ENCODE measurements at places on chromosomes 3 and 15. TPM values are rescaled to one million over a fixed set of nuclear protein-coding genes. Genes with fewer than 3 reads are reported as not detected.

The ZCWPW2 gene
- 0.48 TPM for total RNA-seq

The ADAMTS7 gene
- total RNA-seq, result 14.3 TPM

The DOCK3 gene
- total RNA-seq, result 2.0 TPM

The SLC7A14 gene
- 2.0 TPM for total RNA-seq

The C3orf70 gene
- 1.1 TPM for total RNA-seq

The MANF gene
- total RNA-seq, result 84.0 TPM

The CHRNA7 gene
- 3.8 TPM for total RNA-seq

The KLHL18 gene
- 16.1 TPM for total RNA-seq

The CCR9 gene
- not detected for total RNA-seq

The NEK10 gene
- total RNA-seq, result 0.30 TPM

The ROPN1 gene
- not detected for total RNA-seq

The KLHL40 gene
- total RNA-seq, result not detected

The ZNF80 gene
- total RNA-seq, result not detected

The LHFPL4 gene
- total RNA-seq, result 14.6 TPM

The GRAMD2A gene
- 0.17 TPM for total RNA-seq

The CD200R1 gene
- total RNA-seq, result 0.18 TPM

The ARL13B gene
- total RNA-seq, result 8.1 TPM

The CPNE9 gene
- total RNA-seq, result 0.38 TPM

The HMCES gene
- total RNA-seq, result 28.1 TPM

The HDC gene
- total RNA-seq, result not detected

The OXTR gene
- 4.2 TPM for total RNA-seq

The APOD gene
- not detected for total RNA-seq

The EPHA6 gene
- 1.0 TPM for total RNA-seq

The ZMYND10 gene
- total RNA-seq, result 1.3 TPM

The CSPG5 gene
- total RNA-seq, result 1.5 TPM

The FGD5 gene
- 19.8 TPM for total RNA-seq

The IL20RB gene
- 3.2 TPM for total RNA-seq

The CP gene
- total RNA-seq, result 0.59 TPM

The CPLX3 gene
- total RNA-seq, result not detected

The MYZAP gene
- total RNA-seq, result 0.81 TPM

The CCDC13 gene
- total RNA-seq, result 0.48 TPM

The TTC23 gene
- total RNA-seq, result 30.7 TPM

The SLC6A6 gene
- total RNA-seq, result 113 TPM

The GP5 gene
- total RNA-seq, result not detected

The XCR1 gene
- total RNA-seq, result not detected

The GOLGA8N gene
- total RNA-seq, result 0.81 TPM

The CSTA gene
- not detected for total RNA-seq

The AHSG gene
- not detected for total RNA-seq

The IMPDH2 gene
- 409 TPM for total RNA-seq

Data from H7 (cell line).